NCI-H1694 (cell line): ENCODE measurements at places on chromosomes 7 and 10.
A peak's percentile ranks its signal among the peaks of the same experiment; 100 is the strongest.

DNA sequence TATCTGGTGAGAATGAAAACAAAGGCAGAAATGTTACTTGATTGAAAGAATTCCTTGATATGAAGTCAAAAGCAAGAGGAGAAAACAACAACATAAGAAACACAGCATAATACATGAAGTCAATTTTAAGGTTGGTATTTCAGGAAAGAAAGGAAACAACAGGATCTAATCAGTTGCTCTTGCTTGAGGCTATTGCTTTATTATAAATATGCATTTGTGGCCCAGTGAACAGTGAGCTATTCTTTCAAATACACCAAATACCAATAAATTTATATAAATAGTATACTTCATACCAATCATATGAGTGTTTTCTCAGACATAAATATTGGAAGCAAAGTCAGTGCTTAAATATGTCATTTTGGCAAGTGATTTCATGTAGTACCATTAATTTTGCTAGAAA lies 806.6 kb downstream of the NXPH1 start:
- no peak for DNase-seq

GRCh38 chr10:538895-539294 lies 150.6 kb downstream of the DIP2C start:
- DNase-seq, result no peak

DNA sequence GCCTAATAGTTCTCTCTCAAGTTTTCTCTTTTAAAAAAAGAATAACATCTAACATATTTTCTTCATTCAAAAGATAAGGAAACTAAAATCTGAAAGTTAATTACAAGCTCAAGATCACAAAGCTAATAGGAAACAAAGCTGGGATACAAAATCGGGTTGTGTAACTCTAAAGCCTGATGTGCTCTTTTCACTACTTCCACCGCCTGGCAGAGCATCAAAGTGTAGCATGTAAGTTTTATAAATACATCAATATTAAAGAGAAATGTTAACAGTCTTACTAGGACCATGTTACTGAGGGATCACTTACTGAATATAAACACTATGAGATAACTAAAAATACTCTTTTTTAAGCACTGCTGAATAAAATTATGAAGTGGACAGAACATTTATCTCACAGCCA lies 97.2 kb downstream of the KMT2C start:
- no peak for DNase-seq

- no peak for DNase-seq
Measured at GRCh38 chr7:148964483-148965267, 63.6 kb downstream of the PDIA4 start.

DNA sequence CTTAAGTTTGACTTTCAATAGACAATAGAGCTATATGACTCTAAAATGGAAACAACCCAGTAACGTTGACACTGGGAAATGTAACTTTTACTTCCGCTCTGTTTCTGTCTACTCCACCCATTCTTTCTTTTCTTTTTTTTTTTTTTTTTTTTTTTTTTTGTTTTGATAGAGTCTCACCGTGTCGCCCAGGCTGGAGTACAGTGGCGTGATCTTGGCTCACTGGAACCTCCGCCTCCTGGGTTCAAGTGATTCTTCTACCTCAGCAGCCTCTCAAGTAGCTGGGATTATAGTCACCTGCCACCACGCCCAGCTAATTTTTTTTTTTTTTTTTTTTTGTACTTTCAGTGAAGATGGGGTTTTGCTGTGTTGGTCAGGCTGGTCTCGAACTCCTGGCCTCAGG lies 13.9 kb downstream of the PRSS2 start:
- no peak for DNase-seq

GRCh38 chr7:47027695-47028240 lies 554.1 kb downstream of the TNS3 start:
- DNase-seq, result no peak

DNA sequence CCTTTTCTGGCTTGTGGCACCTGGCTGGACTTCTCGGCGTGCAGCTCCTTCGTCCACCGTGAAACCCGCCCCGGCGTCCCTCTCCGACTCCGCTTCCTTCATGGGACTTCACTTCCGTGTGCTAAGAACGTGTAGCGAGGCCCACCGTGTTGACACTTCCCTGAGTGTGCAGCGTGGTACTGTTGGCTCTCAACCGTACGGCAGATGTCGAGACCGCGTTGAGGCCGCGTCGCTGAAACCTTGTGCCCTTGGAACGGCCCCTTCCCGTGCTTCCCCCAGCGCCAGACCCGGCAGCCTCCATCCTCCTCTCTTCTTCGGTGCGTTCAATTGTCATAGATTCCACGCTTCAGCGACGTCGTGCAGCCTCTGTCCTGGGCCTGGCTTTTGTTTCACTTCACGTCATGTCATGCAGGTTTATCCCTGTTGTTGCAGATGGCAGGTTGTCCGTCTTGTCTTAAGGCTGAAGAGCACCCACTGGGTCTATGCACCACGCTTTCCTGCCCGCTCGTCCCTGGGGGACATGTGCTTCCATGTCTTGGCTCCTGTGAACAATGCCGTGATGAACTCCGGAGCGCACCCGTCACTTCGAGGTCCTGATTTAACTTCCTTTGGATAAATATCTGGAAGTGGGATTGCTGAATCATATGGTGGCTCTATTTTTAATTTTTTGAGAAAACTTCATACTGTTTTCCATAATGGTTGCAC lies 465.3 kb downstream of the DNAJB6 start:
- DNase-seq, result no peak

DNA sequence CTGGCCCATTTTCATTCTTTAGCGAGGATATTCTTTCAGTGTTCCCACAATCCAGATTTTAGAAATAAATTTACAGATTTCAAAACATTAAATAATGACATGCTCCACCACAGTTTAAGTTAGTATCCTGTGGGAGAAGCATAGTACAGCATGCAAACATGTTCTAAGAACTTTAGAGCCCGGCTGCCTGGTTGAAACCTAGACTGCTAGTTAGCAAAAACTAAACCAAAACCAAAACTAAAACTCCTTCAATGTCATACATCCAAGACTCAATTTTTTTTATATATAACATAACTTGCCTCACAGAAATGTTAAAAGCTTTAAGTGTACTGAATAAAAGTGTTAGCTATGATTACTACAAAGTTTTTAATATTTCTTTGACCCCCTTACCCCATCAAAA lies 17.0 kb downstream of the TRA2A start:
- no peak for DNase-seq

DNA sequence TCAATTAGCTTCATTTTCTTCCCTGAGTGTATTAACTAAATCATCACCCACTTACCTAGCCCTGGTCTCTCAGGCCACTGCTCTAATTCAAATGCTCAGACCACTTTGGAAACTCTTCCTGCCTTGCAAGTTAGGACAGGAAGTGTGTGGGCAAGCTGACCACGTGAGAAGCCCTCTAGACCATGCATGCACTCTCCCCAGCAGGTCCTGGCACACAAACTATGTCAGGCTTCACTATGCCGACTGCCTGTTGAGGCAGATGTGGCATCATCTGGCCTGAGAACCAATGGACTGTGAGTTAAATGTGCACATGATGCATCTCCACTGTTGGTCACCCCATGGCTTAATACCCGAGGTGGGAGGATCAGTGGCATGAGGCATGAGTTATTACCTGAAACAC lies 439.6 kb downstream of the GRID1 start:
- no peak for DNase-seq

- DNase-seq, result no peak
Measured at GRCh38 chr10:56109454-56109853, 251.6 kb downstream of the ZWINT start.

DNA sequence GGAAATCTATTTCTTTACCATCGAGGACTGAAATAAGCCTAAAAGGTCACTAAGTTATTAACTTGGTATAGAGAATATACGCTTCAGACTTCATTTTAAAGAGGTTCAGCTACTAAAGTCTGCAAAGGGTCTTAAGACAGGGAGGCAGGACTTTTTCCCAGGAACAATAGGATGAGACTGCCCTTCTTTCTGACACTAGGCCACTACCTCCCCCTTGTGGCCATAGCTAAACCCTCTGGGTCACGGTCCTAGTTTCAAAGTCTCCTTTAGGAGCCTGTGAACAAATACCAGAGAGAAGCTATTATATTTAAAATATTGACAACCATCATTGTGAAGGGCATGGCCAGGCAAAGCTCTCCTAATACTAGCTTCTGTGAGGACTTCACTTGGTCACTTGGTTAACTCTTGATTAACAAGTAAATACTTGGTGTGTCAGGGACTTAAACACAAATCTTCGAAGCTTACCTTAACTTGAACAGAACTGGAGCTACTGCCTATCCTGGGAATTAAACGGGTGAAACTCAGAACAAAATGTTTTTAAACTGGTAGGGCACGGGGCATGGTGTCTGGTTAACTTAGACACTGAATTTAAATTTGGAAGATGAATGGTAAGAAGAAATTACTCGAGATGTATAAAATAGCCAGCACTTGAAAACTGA lies 75.6 kb downstream of the CCDC6 start:
- DNase-seq, result peak; percentile 40

DNA sequence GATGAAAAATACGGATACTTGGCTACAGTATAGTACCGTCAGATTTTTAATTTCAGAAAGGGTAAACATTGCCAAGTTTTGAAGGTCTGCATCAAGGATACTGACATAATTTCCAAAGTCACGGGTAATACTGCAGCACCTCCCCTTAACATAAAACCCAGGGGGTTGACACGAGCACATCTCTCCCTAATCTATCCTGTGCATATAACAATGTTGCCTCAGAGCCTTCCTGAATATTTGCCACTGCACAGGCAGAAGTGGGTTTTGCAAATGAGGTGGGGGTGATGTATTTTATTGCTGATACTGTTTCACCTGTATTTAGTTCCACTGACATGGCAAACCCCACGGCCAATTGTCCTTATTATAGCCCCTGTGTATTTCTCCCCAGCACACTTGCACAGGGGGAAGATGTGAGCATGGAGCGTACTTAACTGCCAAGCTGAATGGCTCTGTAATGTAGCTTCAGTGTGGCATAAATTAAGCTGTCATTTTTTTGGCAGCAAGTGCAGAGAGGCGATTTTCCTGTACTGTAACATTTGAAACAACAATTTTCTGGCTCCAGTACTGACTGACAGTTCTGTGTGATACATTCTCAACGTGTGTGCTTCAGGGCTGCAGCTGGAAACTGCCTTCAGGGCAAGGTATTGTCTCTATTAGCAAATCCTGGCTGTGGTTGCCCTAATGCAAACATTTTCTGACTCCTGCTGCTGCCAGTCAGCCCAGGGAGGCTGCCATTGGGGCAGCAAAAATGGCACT lies 299.6 kb upstream of the SP4 start:
- no peak for DNase-seq

- DNase-seq, result no peak
Measured at GRCh38 chr7:1460821-1461645, 1.8 kb upstream of the MICALL2 start.

DNA sequence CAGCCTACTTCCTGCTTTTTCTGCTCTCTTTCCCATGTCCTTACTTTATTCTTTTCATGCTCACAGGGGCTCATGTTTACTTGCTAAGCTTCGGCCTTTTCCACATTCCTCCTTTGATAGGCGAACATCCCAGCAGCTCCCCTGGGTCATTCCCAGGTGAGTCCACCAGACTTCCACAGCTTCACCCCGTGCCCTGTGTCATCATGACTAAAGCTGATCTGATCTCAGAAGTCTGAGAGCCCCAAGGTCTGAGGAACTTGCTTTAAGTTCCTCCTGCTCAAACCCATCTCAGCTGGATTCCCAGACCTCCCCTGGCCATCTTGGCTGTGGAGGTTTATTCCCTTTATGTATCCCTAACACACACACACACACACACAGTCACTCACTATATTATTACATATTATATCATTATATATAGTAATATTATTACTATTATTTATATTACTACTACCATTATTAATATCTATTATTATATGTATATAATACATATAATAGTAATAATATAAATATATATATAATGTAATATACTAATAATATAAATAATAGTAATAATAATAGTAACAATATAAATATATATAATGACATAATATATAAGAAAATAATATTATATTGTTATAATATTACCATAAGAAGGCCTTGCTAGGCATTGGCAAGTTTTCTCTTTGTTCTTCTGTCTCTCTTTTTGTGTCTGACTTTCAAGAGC lies 295.9 kb downstream of the PTEN start:
- DNase-seq, result no peak

DNA sequence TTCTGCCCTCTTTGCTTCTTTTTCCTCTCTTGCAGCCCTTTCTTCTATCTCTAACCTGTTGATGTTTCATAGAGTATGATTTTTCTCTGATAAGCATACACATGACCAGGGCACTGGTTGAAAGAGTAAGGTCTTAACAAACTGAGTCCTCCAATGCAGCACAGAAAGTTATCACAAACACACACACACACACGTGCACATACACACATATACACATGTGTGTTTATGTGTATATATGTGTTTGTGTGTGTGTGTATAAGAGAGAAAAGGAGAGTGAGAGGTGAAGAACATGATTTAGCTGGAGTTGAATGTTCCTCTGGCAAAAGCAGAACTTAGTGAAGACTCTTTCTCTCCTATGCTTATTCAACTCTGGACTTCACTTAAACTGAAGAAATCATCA lies 130.0 kb downstream of the KLF6 start:
- no peak for DNase-seq

DNA sequence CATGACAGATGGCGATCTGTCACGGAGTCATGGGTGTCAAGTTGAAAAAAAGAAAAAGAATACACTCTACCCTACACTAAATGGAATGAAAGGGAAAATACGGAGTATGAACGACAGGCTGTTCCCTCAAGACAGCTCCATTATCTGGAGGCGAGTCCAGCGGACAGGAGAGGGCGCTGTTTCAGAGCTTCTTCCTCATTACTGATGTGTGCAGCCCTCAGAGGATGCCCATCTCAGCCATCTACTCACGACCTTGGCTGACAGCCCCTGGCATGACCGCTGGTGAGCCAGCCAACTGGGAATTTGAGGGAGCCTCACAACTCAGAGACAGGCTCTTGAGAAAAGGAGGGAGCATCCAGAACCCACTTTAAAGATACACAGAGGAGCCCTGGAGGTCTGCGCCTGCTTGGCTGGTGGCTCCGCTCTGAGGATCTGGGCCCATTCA lies 49.6 kb upstream of the SMNDC1 start:
- peak; percentile 90 for DNase-seq

- DNase-seq, result no peak
Measured at GRCh38 chr10:102452672-102453340, 1.5 kb upstream of the C10orf95 start.

- no peak for DNase-seq
Measured at GRCh38 chr10:129090165-129090564, 376.9 kb upstream of the MGMT start.

- DNase-seq, result no peak
Measured at GRCh38 chr10:118343115-118343514, 991 bp upstream of the FAM204A start.

DNA sequence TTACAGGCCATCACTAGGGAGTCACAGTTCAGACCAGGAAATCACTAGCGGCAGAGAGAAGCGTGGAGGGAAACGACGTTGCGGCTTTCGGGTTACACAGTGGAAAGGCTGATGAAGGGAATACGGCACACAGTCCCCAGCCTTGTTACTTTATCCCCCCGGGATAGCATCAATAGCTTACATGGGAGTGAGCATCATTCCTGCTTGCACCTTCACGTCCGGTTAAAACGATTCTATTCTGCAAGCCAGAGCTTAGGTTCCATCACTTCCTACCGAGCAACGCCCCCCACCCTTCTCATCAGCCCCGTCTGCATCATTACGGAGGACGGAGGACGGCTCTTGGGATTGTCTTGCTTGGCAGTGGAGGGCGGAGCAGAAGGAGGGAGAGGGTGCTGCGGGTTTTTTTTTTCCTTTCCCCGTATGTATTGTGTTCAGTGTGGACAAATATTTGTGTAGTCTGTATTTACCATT lies 124.9 kb downstream of the CLEC2L start:
- DNase-seq, result no peak
